H54 (cell line): ENCODE measurements at places on chromosomes 11 and 22.
A peak's percentile ranks its signal among the peaks of the same experiment; 100 is the strongest.

- no peak for DNase-seq
Measured at GRCh38 chr11:68128682-68129327, 7.6 kb upstream of the CHKA start.

GRCh38 chr11:11981364-11981763, 27.1 kb downstream of the DKK3 start:
- no peak for DNase-seq

GRCh38 chr11:16809886-16810668, 71.6 kb downstream of the C11orf58 start:
- peak; percentile 41 for DNase-seq

GRCh38 chr11:103069367-103069766, 22.6 kb downstream of the DCUN1D5 start:
- no peak for DNase-seq

DNA sequence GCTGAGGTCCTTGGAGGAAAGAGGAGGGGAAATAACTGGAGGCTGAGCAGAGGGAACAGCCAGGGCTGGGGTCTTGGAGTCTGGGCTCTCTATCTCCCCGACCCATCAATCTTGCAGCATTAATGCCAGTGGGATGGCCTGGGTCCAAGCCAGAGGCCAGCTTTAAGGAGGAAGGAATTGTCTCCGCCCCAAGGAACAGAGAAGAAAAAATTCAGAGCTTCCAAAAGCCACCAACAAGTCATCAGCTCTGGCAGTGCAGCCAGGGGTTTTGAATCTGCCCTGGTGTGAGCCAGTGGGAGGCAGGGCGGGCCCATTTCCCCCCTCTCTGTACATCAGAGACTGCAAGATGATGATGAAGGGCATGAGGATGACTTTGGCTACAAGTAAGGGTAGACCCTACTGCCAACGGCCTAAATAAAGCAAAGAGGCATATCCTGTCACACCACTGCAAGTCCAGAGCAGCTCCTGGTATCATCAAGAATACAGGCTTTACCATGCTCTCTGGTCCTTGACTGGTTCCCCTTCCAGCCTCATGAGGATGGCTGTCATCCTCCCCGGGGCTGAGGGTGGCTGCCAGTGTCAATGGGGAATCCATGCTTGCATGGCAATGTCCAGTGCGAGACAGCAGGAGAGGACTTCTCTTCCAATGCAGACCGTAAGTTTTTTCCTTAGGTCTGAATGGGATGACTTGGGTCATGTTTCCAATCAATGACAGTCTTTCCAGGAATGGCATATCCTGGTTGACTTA, 34.4 kb downstream of the LRRC32 start:
- DNase-seq, result no peak
